Fibroblast of villous mesenchyme (primary cell): ENCODE measurements at places on chromosomes 3 and 15.

DNA sequence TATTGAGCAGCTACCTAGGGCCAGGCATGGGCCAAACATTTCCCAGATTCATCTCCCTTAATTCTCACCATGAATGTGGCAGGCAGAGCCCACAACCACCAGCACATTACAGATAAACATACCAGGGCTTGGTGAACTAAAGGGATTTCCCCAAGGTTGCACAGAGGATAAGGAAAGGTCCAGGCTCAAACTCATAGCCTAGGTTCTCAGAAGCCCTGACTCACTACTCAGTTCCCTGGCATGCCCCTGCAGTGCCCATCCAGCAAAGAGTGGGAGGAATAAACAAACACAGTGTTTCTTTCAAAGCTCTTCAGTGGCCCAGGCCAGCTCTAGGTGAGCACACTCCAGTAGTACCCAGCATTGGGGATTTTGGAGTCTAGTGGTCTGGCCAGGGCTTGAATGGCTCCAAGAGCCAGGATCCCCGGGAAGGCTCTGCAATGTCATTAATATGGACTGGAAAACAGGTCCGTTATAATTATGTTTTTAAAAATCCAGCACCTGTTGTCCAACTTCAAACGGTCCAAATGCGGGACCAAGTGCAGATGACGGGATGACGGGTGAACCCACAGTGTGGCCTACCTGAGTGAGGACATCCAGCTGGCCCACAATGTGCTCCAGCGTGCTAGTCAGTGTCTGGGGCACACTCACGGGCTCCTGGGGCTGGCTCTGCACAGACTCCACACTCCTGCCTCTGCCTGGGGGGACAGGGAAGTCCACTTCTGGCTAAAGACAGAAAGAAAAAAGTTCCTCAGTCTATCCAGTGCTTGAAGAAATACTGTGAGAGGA, 39.8 kb upstream of the DUSP7 start:
- no peak for DNase-seq

DNA sequence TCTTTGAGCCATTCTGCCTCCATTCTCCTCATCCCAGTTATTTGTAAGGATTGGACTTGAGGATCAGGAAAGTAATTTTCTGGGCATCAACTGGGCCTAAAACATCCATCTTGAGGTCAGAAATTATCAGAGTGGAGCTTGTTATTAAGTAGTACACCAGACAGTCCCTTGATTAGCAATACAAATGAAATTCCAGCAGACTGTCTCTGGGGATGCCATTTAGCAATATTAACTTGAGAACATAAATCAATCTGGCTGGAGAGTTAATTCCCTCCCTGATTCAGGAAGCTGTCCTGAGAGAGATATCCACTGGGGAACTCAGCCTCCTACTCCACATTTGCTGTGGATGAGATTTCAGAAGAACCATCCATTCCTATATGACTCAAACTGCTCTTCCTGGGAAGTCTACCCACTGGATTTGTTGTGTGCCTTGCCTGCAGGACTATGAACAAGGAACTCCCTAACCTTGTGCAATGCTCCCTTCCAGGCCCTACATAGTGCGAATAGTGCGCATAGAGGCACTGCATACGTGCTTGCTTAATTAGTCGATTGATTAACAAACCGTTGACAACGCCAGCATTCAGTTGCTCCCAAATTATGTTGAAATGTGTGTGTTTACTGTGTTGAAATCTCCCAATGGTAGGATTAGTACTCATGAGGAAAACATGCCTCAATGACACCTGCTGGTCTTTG, 36.1 kb upstream of the MTMR14 start:
- no peak for DNase-seq

GRCh38 chr3:46667657-46668056, 25.8 kb downstream of the ALS2CL start:
- DNase-seq: no peak

DNA sequence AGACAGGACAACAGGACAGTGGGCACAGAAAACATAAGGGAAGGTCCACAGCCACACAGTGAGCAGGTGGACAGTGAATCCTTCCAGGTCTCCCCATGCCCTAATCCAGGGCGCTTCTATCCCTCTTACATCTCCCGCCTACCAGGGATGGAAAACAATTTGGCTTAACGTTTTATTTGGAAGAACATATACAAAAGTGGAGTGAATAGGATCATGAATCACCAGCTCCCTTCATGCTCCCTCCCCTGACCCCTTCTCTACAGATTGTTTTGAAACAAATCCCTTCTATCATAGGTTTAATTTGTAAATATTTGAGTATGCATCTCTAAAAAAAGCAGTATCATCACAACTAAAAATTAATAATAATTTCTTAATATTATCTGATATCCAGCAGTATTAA, 52.5 kb downstream of the CLDN11 start:
- peak; percentile 49 for DNase-seq

DNA sequence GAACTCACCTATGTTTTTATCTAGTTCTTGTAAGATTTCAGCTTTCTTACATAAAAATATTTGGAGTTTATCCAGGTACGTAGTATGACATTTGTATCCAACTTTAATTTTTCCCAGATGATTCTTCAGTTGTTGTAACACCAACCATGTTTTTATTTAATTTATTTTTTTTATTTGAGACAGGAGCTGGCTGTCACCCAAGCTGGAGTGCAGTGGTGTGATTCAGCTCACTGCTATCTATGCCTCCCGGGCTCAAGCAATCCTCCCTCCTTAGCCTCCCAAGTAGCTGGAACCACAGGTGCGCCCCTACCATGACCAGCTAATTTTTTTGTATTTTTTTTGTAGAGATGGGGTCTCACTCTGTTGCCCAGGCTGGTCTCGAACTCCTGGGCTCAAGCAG, 6.6 kb downstream of the XYLB start:
- DNase-seq: peak; percentile 37

GRCh38 chr3:191238321-191238817, 39.3 kb downstream of the OSTN start:
- DNase-seq: peak; percentile 62

DNA sequence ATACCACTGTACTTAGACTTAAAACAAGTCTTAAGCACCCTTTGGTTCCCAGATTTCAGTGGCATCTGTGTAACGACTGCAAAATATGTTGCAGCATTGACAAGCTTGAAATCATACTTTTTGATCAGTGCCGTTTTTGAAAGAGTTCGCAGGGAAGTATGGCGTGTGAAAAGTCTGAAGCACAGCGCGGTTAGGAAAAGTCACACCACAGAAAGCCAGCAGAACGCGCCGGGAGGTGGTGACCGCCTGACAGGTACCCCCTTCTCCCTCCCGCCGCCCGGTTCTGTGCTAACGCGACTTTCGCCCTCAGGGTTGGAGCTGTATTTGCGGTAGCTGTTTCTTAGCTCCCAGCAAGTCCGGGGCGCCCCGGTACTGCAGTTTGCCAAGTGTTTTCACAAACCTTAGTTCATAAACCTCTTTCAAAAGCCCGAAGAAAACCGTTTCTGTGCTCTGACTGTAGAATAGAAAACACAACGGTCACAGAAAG, 481 bp upstream of the CRYBG3 start:
- peak; percentile 71 for DNase-seq

GRCh38 chr15:59222906-59223550, 16.4 kb downstream of the LDHAL6B start:
- DNase-seq: no peak

DNA sequence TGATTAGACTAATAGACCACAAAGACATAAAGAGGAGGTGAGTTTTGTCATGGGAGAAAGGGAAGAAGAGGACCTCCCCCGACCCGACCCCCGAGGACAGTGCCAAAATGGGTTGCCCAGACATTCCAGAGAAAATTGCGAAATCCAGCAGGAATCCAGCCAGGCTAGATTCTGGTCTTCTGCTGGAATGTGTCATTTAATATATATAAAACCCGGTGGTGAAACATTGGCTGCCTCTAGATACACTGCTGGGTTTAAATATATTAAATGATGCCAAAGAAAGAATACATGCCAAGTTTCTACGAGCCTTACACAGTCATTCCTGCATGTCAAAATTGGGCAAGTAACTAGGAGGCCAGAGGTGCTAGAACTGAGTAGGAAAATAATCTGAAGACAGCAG, 45.3 kb upstream of the SPESP1 start:
- DNase-seq: peak; percentile 7

- DNase-seq: no peak
Observed at GRCh38 chr3:143924522-143925285, 46.9 kb upstream of the DIPK2A start.

GRCh38 chr3:13484851-13485590, 4.9 kb downstream of the HDAC11 start:
- peak; percentile 64 for DNase-seq

- DNase-seq: no peak
Observed at GRCh38 chr15:38622304-38622703, 57.7 kb upstream of the RASGRP1 start.

- DNase-seq: no peak
Observed at GRCh38 chr3:155218462-155218861, 75.0 kb downstream of the STRIT1 start.

DNA sequence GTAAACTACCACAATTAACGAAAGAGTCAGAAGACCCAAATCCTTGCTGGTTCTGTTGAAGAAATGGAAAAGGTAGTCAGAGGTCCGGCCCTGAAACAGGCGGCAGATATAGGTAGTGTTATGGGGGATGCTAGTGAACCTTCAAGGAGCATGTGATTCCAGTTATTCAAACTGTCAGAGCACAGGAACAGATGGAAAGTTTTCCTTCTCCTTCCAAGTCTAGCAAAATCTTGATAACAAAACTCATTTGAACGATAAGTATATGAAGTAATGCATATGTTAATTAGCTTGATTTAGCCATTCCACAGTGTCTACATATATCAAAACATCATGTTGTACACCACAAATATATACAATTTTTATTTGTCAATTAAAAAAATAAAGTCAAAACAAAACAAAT, 26.6 kb upstream of the GOLGA8J start:
- no peak for DNase-seq

GRCh38 chr3:149657321-149657925, 402 bp downstream of the WWTR1 start:
- DNase-seq: peak; percentile 81

- DNase-seq: peak; percentile 93
Observed at GRCh38 chr3:69090021-69090420, 5.3 kb downstream of the ARL6IP5 start.

- no peak for DNase-seq
Observed at GRCh38 chr3:186385856-186386602, 24.0 kb upstream of the DGKG start.

- DNase-seq: no peak
Observed at GRCh38 chr3:53658613-53659193, 164.3 kb downstream of the CACNA1D start.

GRCh38 chr3:175606650-175607318, 747.6 kb downstream of the NAALADL2 start:
- no peak for DNase-seq

DNA sequence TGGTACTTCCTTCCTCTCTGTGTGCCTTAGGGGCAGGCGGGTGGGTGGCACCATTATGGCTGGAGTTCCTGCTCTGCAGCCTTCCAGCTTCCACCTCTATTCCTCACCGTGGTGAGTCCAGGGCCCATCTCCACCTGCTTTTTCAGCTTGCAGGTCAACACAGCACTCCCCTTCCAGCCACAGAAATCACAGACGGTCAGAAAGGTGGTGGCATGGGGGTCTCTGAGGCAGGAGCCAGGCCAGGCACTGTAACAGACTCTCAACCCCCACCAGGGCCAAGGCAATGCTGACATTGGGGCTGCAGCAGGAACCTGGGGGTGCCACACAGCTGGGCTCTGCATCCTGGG, 16.6 kb downstream of the KLF15 start:
- DNase-seq: no peak

DNA sequence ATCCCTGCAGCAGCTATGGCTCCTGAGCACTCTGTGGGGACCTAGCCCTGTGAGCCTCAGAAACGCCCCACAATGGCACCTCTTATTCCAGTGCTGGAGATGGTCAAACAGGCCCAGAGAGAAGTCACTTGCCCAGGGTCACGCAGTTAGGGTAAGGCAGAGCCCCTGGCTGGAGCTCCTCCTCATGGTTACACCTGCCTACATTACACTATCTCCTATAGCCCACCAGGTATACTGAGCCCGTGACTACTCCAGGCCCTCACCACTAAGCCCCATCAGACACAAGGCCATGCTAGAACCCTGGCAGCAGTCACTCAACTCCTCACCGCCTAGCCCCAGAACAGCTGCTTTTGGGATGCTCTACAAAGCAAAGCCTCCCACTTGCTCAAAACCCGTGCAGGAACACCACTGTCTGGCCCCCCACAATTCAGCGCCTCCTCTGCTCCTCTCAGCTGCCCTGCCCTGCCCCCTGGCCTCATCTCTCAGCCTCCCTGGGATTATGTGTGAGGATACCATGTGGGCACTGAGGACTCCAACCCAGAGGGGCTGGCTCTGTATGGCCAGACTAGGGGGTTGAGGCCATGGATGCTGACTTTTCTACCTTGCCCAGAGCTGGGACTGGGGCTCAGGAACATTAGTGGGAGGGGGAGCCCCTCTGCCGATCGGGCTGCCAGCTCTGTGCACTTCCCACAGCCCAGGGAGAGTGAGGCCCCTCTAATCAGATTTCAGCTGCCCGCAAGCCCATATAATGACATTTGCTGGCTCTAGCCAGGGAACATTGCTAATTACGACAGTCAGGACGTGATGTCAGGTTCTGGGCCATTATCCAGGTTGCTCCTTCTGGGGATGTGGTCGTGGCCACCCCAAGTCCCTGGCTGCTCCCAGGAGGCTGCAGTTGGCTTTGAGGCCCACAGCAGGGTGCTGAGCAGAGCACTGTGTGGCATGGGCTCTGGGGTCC, 4.0 kb downstream of the NT5DC2 start:
- peak; percentile 76 for DNase-seq

GRCh38 chr3:58144478-58145325, 66.1 kb downstream of the DNASE1L3 start:
- no peak for DNase-seq

DNA sequence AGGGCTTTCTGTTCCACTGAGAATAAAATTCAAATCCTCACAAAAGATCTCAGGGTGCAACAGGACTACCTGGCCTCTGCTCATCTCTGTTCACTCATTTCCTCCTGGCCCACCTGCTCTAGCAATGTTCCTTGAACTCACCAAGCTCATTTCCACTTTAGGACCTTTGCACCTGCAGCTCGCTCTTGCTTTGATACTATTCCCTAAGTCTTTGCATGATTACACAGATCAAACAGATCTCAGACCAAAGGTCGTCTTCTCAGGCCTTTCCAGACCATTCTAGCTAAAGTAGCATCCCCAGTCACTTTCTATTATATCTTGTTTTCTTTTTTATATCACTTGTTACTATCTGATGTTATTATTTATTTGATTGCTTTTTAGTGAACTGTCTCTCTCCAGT, 54.7 kb downstream of the B3GNT5 start:
- DNase-seq: no peak

GRCh38 chr15:66714543-66714981, 12.5 kb downstream of the SMAD6 start:
- DNase-seq: peak; percentile 68
